ENCODE measurements at places on chromosomes 3 and 15.

GRCh38 chr15:50883903-50884302 lies 24.6 kb upstream of the AP4E1 start:
- no peak for DNase-seq

GRCh38 chr3:108297647-108298046 lies 1.3 kb downstream of the HHLA2 start:
- DNase-seq: no peak

DNA sequence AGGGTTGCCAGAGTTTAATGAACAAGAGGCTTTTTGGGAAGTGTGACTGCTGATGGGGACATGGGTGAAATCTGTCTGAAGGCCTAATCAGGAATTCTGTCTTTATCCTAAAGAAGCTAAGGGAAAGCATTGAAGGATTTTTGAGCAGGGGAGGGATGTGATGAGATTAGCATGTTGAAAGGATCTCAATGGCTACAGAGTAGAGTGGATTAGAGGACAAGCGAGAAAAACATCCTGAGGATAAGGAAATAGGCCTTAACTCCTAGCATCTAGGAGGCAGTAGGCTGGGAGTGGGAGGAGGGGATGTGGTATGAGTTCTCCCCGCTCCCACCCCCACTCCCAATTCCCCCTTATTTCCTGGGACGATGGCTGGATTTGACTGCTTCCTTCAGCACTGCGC lies 35.1 kb upstream of the SNTN start:
- no peak for DNase-seq

- DNase-seq: no peak
Measured at GRCh38 chr3:25564075-25564474, 100.6 kb downstream of the TOP2B start.

DNA sequence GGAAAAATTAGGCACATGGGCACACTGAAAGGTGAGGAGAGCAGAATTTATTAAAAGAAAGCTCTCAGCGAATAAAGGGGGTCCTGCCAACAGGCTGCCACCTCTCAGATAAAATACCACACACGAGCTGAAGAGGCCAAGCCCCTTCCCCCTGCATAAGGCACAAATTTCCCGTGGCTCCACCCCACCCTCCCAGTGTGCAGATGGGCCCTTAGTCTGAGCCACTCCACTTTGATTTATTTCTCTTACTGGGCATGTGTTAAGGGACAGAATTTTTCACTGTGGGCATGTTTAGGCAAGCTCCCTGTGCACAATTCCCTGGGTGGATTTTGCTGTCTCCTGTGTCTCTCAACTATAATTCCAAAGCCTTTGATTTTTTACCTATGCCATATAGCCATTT lies 409.8 kb downstream of the TBL1XR1 start:
- DNase-seq: no peak

- DNase-seq: no peak
Measured at GRCh38 chr3:67497746-67498145, 156.7 kb downstream of the SUCLG2 start.

- DNase-seq: no peak
Measured at GRCh38 chr3:61925721-61926120, 364.4 kb downstream of the PTPRG start.

DNA sequence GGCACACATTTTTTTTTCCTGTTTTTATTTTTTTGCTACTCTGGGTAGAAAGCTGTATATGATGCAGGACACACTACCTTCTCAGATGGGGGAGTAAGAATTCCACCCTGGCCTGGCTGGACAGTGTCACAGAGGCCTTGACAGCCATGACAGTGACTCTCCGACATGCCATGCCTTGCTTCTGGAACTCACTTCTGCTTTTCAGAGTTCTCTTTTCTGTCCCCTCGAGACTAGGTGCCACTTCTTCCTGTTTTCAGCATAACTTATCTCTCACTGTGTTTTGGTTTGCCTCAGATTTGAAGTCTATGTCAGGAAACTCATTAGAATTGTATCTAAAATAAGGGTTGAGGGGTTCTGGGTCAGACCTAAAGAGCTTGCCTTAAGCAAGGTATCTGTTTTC lies 69.1 kb upstream of the SEC13 start:
- DNase-seq: no peak

Measured in eye (tissue), 1 donor.